Gastroesophageal sphincter (tissue), 4 donors: ENCODE measurements at places on chromosomes 5 and 9. TPM values are rescaled to one million over a fixed set of nuclear protein-coding genes. Genes with fewer than 3 reads are reported as not detected.

LHX6 gene
- total RNA-seq = 2.2 TPM

DMGDH gene
- total RNA-seq = 4.7 TPM

ZNF462 gene
- total RNA-seq = 27.3 TPM

PAPPA gene
- total RNA-seq = 1.9 TPM

PKN3 gene
- 7.5 TPM for total RNA-seq

IL9 gene
- total RNA-seq = not detected

GRCh38 chr5:3382151-3382550 lies 213.5 kb upstream of the IRX1 start:
- no peak for ATAC-seq
- no peak overlapping the region for H3K27ac ChIP-seq
- H3K27me3 ChIP-seq = peaks cover 8% of the 10 kb centered on the region
- H3K36me3 ChIP-seq = no peaks in the 10 kb centered on the region
- no peak overlapping the region for H3K4me3 ChIP-seq

DNA sequence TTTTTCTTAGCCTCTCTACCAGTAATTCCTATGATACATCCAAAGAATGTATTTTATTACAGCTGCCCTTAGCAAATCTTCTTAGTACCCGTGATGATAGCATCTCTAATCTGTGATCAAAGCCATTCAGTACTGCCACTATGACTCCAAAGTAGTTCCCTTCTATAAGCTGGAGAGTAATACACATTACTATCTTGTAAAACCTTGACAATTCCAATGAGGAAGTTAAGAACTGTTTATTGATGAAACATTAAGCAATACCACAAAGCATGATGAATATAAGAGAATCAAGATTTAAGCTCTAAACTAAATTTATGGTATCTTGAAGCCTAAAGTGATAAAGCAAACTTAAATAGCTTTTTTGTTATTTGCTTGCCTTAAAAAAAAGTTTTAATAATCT lies 86.1 kb downstream of the SMIM23 start:
- H3K4me1 ChIP-seq = no peaks in the 10 kb centered on the region
- H3K36me3 ChIP-seq = peaks cover 11% of the 10 kb centered on the region
- H3K27me3 ChIP-seq = no peaks in the 10 kb centered on the region
- H3K27ac ChIP-seq = no peak overlapping the region
- H3K4me3 ChIP-seq = no peak overlapping the region
- ATAC-seq = no peak

- H3K4me3 ChIP-seq = no peak overlapping the region
Measured at GRCh38 chr5:178781936-178782335, 51.5 kb upstream of the ZNF354A start.

DNA sequence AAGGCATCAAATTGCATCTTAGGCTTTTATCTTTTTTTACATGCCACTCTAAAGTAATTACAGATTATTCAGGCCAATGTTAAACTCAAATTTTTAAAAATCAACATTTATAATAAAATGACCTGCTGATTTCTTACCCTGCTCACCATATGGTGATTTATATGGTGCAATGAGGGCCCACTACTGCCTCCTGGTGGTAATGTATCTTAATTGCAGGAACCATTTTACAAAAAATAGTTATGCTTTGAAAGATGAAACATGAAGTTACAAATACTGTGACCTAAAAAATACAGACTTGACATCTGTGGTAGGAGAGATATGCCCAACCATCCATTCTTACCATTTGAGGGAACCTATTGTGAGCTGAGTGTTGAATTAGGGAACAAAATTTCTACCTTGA lies 292.6 kb upstream of the TAS2R1 start:
- no peak for ATAC-seq
- H3K36me3 ChIP-seq = no peaks in the 10 kb centered on the region
- H3K27ac ChIP-seq = no peak overlapping the region
- H3K4me3 ChIP-seq = no peak overlapping the region
- no peaks in the 10 kb centered on the region for H3K4me1 ChIP-seq

GRCh38 chr9:93119953-93120845 lies 13.9 kb downstream of the NINJ1 start:
- no peaks in the 10 kb centered on the region for H3K27me3 ChIP-seq
- ATAC-seq = peak; percentile 94
- no peaks in the 10 kb centered on the region for H3K36me3 ChIP-seq
- peaks cover 17% of the 10 kb centered on the region for H3K4me1 ChIP-seq

- peaks cover 13% of the 10 kb centered on the region for H3K4me1 ChIP-seq
- H3K36me3 ChIP-seq = no peaks in the 10 kb centered on the region
- H3K4me3 ChIP-seq = no peak overlapping the region
- H3K27me3 ChIP-seq = no peaks in the 10 kb centered on the region
- no peak for ATAC-seq
- H3K27ac ChIP-seq = no peak overlapping the region
Measured at GRCh38 chr5:40480392-40480791, 199.3 kb upstream of the PTGER4 start.

DNA sequence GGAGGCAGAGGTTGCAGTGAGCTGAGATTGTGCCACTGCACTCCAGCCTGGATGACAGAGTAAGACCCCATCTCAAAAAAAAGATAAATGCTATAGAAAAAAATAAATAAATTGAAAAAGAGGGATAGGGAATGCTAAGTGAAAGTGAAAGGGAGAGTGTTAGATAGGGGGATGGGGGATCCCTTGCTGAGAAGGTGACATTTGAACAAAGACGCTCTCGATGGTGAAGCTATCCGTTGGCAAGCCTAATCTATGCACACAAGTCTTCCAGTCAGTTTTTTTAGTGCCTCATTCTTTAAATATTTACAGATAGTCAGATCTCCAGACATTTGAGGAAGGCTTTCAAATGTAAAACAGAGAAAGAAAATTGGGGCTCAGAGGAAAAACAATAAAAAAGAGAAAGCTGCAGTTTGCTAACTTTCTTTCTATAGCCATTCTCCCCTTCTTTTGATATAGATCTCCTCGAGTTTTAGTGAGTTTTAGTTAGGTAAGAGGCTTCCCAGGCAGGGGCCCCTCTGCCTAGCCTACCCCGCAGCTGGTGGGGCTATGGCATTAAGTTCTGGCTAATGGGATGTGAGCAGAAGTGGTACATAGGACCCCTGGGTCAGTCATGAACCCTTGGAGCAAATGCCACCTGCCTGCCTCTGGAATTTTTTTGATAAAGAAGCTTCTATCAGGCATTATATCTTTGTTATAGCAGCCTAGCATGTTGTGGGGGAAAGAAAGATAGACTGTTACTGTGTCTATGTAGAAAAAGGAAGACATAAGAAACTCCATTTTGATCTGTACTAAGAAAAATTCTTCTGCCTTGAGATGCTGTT lies 12.0 kb downstream of the GLRX start:
- ATAC-seq = no peak
- H3K4me3 ChIP-seq = no peak overlapping the region
- no peaks in the 10 kb centered on the region for H3K36me3 ChIP-seq
- H3K27me3 ChIP-seq = no peaks in the 10 kb centered on the region

DNA sequence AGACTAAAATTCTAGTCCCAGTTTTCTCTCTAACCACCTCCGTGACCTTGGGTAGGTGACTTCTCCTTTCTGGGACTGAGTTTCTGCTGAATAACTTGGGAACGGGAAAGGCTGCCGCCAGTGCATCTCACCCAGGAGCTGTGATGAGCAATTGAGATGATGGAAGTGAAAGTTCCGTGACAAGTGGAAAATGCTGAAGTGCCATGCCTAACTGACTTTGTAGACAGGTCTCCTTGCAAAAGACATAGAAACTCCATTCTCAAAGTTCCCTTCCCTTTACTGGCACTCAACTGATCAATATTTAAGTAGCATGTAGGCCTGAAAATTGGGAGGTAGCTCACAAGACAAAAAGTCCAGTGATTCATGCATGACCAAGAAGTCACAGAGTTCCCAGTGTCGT lies 6.3 kb upstream of the ADAM19 start:
- H3K4me1 ChIP-seq = no peaks in the 10 kb centered on the region
- H3K36me3 ChIP-seq = no peaks in the 10 kb centered on the region
- no peak for ATAC-seq
- H3K27ac ChIP-seq = no peak overlapping the region

DNA sequence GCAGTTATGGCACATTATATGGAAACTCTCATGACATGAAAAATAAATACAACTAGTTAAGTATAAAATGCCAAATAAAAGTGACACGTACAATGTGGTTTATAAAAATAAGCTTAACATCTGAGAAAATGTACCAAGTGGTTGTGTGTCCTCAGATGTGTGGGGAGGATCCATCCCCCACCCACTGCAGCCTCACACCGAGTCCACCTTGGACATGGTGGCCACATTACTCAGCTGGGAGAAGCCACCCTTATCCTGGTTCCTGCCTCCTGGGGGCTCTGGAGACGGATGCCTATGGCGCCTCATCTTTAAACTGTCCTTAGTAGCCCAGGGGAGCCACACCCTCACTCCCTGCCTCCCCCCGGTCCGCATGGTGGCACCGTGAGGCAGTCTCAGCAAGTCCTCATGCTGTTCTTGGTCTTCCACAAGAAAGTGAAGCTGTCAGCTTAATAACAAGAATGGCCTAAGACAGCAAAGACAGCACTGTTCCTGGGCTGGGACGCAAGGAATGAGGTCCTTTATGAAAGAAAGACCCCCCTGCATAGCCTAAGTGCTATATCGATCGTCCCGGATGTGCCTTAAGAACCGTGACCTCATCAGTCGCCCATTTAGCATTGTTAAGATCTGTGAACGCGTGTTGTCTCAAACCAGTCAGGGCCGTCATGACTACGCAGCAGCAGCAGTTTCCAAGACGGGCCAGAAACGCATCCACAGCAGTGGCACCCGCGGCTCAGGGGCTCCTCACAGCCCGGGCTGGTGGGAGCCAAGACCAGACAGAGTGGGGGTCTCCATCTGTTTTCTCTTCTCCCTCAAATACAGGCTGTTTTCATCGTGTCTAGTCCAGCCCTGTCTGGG lies 56.4 kb downstream of the IPPK start:
- H3K36me3 ChIP-seq = peaks cover 39% of the 10 kb centered on the region
- H3K27me3 ChIP-seq = no peaks in the 10 kb centered on the region
- H3K27ac ChIP-seq = peak overlapping the region; percentile 89
- peaks cover 38% of the 10 kb centered on the region for H3K4me1 ChIP-seq

DNA sequence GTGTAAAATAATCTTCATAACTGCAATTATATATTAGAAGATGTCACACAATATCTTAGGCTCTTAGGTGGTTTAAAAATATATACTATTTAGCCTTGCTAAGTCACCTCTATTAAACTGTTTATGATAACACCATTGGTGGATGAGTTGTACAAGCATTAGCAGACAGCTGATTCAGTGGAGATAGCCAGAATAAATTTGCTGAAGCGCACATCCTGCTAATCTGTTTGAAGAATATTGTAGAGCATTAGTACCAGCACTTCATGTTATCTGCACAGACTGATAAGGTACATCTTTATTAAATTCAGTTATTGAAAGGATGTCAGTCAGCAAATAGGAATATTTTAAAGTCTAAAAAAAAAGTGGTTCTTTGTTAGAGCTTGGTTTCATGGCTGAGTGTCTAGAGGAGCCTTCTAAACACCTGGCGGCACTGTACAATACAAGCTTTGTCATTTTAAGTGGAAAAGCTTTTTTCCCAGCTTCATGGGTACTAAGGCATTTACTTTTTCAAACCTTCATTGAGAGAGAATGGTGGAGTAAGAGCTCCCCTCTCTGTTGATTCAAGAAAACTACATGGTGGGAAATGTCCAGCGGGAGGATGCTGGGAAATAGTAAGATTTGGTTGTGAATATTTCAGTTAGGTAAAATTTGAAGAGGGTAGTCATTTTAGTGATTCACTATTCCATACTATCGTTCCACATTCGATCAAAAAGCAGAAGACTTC lies 275.1 kb downstream of the SLF1 start:
- no peaks in the 10 kb centered on the region for H3K27me3 ChIP-seq
- no peaks in the 10 kb centered on the region for H3K4me1 ChIP-seq
- no peak overlapping the region for H3K4me3 ChIP-seq
- H3K27ac ChIP-seq = no peak overlapping the region

DNA sequence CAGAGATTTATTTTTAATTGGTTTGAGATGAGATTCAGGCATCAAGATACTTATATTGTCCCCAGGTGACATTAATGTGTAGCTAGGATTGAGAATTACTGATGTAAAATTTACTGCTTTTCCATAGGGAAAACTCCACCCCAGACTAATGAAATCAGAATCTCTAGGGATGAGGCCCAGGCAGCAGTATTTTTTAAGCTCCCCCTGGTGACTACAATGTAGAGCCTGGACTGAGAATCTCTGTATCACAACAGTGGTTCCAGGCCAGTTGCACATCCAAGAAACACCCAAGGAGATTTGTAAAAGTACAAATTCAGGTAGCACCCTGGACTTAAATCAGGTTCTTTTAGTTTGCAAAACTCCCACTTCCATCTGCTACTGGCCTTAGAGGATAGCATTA lies 185.7 kb downstream of the MARCHF11 start:
- no peak overlapping the region for H3K4me3 ChIP-seq
- H3K36me3 ChIP-seq = no peaks in the 10 kb centered on the region
- H3K4me1 ChIP-seq = no peaks in the 10 kb centered on the region
- H3K27me3 ChIP-seq = no peaks in the 10 kb centered on the region

- H3K4me3 ChIP-seq = no peak overlapping the region
- H3K4me1 ChIP-seq = peaks cover 6% of the 10 kb centered on the region
- no peaks in the 10 kb centered on the region for H3K27me3 ChIP-seq
Measured at GRCh38 chr9:70003901-70004714, 39.5 kb upstream of the MAMDC2 start.

GRCh38 chr5:130099008-130099407 lies 194.7 kb downstream of the CHSY3 start:
- no peak overlapping the region for H3K4me3 ChIP-seq
- H3K27me3 ChIP-seq = no peaks in the 10 kb centered on the region
- ATAC-seq = no peak
- H3K4me1 ChIP-seq = no peaks in the 10 kb centered on the region
- no peak overlapping the region for H3K27ac ChIP-seq

- ATAC-seq = no peak
- H3K36me3 ChIP-seq = no peaks in the 10 kb centered on the region
- H3K27me3 ChIP-seq = no peaks in the 10 kb centered on the region
Measured at GRCh38 chr5:134502259-134502658, 23.2 kb upstream of the JADE2 start.

GRCh38 chr5:72441094-72441723 lies 66.0 kb downstream of the ZNF366 start:
- peaks cover 8% of the 10 kb centered on the region for H3K4me1 ChIP-seq
- ATAC-seq = no peak
- peak overlapping the region; percentile 58 for H3K27ac ChIP-seq
- H3K36me3 ChIP-seq = no peaks in the 10 kb centered on the region
- H3K27me3 ChIP-seq = no peaks in the 10 kb centered on the region
